WERI-Rb-1 (cell line): ENCODE measurements at places on chromosomes 2 and 18.

DNA sequence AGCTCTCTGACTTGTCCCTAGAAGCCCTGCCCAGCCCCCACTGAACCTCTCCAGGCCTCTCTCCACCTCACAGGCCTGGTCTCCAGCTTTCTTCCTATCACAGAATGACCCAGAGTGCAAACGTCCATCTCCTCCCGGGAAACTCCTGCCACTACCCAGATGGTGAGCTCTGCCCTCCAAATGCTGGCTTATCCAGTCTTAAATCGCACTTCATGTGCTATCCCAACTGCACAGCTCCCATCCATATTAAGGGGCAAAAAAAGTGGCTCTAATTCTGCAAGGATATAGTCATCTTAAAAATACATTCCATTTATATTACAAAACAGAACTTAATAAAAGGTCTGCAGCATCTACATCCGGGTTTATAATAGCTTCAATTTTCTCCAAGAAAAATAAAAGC, 70.8 kb upstream of the CDC42EP3 start:
- DNase-seq, result peak; percentile 71

GRCh38 chr2:33526921-33527320, 50.5 kb downstream of the RASGRP3 start:
- no peak for DNase-seq

DNA sequence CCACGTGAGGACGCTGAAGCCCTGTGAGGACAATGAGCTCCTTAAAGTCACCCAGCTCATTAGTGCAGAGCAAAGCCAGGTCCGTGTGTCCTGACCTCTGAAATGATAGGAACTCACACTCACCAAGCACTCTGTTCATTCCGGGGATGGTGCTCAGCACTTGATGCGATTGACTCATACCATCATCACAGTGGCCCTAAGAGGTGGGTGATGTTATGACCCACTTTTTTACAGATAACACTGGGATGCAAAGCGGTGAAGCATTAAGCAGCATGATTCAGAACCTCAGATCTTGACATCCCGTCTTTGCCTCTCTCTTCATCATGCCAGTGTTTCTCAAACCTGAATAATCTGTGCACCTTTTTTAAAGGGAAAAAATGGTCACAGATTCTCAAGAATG, 234.8 kb downstream of the ALPK2 start:
- no peak for DNase-seq

GRCh38 chr18:43108469-43108868, 7.0 kb downstream of the RIT2 start:
- no peak for DNase-seq

DNA sequence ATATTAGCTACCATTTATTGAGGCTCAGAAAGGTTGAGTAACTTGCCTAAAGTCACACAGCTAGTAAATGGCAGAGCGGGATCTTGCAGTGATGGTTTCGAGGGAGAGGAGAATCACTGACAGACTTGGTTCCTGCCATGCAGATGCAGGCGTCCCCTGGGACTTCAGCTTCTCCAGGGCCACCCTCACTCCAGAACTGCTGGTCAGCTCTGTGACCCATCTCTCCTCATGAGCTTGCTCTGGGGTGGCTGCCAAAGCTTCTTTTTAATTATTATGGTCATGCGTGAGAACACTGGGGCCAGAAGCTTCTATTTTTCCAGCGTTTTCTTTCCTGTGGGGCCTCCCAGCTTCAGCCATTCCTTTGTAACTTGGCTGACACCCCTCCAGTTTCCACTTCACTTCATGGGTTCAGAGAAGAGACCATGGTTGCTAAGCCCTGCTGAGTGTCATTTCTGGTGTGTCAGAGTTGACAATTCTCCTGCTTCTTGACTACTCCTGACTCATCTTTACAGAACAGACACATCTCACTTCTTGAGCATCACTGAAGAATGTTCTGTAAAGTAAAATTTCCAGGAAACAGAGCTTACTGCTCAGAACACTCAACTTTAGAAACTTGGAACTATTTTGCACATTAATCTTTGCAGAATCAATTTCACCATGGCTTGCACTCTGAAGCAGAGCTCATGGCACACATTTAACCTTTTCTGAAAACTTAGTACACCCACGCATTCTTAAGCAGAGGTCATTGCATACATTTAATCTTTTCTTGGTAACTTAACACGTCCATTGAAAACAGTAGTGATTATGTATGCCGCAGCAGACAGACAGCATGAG, 70.4 kb downstream of the IL1R2 start:
- no peak for DNase-seq

DNA sequence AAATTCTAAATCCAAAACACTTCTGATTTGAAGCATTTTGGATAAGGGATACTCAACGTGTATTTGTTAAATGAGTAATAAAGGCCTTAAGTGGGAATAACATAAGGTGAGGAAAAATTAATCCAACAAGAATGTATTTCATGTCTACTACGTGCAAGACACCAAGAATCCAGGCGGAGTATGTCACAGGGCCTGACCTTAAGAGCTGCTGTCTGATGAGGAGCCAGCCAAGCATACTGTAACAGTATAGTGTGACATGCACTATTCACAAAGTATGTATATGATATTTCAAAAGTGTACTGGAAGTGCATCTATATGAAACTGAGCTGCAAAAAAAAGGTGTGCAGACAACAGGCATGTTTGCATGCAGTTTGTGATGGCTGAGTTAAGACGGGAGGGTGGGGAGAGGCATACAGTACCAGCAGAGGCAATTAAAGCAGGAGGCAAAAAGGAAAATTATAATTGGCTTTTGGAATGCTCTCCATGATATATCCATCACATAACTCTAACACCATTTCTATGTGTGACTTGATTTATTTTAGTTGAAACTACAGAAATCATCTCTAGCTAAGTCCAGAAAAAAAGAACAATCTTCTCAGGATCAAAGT, 18.2 kb downstream of the IWS1 start:
- no peak for DNase-seq

GRCh38 chr2:12579018-12579417, 137.7 kb upstream of the TRIB2 start:
- DNase-seq, result no peak

DNA sequence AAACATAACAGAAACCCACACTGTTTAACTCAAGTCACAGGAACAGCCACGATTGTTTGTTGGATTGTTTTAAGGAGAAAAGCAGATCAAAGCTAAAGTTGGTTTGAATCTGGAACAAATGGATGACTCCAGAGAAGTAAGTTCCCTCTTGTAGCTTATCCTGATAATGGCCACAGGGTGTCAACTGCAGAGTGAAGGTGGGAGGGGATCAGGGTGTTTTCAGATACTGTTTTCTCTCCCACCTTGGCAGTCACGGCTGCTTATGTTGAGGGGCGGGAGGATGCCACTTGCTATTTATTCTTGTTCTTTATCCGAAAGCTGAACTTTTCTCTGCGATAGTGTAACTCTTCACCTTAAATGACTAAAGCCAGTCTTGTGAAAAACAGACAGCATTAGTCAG, 36.5 kb upstream of the INPP4A start:
- no peak for DNase-seq

DNA sequence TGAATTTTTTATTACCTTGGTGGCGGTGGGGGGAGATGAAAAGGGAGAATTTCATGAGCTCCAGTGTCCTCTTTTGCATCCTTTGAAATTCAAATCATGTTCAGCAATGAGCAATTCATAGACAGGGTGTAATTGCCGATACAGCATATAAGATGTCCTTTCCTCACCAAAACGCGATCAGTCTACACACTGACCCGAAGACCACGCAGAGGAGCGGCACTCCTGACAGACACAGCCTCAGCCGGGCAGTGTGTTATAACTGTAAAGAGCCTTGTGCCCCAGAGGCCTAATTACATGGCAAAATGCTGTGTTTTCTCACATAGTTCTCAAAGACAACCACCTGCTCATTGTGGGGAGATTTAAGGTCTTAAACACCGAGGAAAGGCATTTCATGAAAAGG, 38.4 kb upstream of the APCDD1 start:
- no peak for DNase-seq

- no peak for DNase-seq
Measured at GRCh38 chr18:75521816-75522215, 94.3 kb upstream of the SMIM21 start.

DNA sequence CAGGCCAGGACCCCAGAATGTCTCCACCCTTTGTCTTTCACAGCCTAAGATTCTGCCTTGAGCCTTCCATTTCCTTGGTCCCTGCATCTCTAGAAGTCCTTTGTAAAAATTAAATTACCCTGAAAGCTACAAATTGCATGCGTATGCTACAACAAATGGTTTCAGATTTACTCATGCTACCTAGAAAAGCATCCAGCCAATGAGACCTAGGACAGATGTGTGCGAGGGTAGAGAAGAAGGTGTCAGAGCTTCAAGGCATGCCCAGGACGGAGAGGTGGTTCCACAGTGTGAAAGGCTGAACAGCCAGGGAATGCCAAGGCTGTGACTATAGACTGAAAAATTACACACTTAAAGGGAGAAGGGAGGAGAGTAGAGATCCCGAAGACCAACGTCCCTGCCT, 40.2 kb downstream of the CCBE1 start:
- no peak for DNase-seq

DNA sequence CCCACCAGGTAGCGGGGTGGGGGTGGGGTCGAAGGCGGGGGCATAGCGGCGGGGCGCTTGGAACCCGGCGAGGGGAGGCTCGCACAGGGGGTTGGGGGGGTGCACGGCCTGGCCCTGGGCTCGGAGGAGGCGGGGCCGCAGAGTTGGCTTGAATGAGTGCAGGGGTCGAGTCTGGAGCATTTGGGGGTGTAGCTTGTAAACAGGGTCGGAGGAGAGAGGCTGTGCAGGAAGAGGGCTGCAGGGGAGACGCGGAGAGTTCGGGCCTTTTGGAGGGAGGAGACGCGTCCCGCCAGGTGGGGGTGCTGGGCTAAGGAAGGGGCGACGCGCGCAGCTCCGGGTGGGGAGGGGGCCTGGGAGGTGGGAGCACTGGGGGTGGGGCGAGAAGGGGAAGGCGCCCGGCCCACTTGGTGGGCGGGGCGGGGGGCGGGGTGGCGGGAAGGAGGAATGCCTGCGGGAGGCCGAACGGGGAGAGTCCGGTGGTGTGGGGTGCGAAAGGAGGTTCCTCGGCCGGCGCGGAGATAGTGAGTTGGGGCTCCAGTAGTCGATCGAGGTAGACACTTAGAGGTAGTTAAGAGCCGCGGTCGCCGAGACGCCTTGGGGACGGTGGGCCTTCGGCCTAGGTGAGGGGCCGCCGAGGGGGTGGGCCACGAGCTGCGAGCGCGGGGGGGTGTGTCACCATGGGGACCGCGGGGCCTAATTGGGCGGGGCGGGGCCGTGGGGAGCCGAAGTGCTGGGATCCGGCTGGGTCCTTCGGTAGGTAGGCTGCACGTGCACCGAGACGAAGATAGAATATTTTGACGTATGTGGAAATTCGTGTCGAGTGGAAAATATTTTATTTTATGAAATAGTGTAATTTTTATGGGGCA, 774 bp downstream of the MSH6 start:
- peak; percentile 95 for DNase-seq

DNA sequence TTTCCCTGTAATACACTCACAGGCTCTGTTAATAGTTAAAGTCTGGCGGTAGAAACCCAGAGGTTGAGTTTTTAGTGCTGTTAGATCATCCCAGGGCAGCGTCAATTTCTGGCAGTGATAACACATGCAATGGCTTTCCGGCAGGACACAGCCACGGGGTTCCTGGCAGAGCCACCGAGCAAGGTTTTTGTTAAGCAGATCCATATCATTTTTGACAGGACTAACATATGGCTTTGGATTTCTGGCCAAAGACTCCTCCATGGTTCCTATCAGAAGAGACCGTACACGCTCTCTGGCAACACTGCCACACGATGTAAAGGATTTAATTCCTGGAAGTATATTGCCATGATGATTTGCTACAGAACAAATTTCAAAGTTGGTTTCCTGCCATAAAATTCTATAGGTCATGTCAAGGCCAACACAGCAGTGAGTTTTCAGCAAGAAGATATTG, 854.3 kb downstream of the LRRTM4 start:
- DNase-seq, result no peak

GRCh38 chr18:56775701-56776100, 124.5 kb downstream of the WDR7 start:
- DNase-seq, result no peak

GRCh38 chr18:57586251-57587049, at the start of gene FECH:
FECH (minus strand) TSS chr18:57586702; CDS start chr18:57586620, 82 bp downstream.
- DNase-seq, result peak; percentile 85

DNA sequence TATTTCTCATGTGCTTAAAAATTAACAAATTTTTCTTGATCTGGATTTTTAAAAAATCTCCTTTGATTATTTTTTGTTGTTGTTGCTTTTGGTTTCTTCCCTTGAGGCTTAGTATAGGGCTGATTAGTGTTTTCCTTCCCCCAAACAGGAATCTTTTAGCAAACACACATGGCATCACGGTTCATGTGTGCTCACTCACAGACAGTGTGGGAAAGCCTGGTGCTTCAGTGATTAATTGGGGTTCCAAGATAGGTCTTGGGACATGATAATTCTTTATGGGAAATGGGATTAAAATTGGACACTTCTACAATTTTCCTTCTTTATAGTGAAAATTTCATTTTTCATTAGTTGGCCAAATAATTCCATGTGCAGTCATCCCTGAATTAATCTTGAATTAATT, 153.9 kb upstream of the SOX11 start:
- no peak for DNase-seq

- DNase-seq, result no peak
Measured at GRCh38 chr18:73235491-73235890, 367.7 kb upstream of the NETO1 start.

- DNase-seq, result no peak
Measured at GRCh38 chr2:115199966-115200365, 757.5 kb downstream of the DPP10 start.

DNA sequence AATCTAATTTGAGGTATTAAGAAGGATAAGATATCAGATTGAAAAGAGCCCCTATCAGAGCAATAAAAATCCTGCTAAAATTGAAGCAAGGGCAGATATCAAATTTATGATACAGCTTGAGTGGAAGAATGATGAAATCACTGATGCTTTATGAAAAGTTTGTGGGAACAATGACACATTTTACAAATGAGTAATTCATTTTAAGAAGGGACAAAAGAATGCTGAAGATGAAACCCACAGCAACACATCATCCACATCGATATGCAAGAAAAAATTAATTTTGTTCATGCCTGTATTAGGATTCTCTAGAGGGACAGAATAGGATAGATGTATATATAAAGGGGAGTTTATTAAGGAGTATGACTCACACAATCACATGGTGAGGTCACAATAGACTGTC, 355.6 kb upstream of the GYPC start:
- DNase-seq, result no peak

GRCh38 chr2:99881901-99882591, 260.3 kb downstream of the AFF3 start:
- no peak for DNase-seq

- DNase-seq, result peak; percentile 55
Measured at GRCh38 chr2:28956890-28957289, 24.2 kb upstream of the TOGARAM2 start.

DNA sequence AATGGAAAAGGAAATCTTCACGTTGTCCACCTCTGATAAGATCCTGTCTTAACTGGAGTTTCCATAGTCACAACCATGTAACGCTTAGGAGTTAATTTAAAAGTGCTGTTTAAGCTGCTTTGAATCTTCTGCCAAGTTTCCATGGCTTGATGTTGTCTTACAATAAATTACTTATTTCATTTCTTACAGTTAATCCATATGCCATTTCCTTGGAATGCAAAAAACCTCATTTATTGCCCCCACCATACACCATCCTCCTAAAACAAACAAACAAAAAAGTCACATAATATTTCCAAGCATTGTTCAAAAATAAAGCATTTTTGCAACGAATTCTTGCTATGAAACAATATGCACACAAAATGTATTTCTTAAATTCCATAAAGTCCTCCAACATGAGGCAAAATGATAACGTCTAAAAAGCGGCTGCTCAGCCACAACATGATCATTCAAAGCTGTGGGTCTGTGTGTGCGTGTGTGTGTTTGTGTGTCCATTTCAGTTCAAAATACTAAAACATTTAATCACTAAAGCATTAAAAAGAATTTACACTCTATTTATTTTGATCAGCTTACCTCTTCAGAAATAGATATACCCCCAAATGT, 46.8 kb upstream of the PXDN start:
- no peak for DNase-seq
